ENCODE measurements at places on chromosomes 3 and 15.

DNA sequence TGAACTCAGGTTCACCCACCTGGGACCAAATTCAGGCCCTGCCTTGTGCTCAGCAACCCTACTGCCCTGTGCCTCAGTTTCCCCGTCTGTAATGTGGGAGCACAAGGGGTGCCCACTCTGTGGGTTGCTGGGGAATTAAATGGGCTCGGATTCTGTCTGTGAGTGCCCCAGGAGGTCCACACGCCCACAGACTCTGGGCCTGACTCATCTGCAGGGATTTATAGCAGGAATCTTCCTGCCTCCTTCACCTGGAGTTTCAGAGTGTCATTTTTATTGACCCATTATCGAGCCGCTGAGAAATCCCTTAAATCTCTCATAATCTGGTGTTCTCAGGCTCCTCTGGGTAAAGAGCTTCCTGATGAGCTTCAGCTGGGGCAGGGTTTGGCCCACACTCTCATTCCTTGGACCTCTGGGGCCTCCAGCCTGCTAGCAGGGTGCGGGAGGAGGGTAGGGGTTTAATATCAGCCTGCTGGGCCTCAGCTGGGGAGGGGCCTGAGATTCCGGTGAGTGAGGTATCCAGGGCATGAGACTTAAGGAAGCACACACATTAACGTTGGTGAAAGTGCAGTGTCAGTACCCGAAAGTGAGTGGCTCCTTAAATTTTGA is 16.4 kb downstream of the C3orf18 start:
- no peak for DNase-seq

GRCh38 chr3:183163563-183163962 is 1.0 kb upstream of the LAMP3 start:
- no peak for DNase-seq

DNA sequence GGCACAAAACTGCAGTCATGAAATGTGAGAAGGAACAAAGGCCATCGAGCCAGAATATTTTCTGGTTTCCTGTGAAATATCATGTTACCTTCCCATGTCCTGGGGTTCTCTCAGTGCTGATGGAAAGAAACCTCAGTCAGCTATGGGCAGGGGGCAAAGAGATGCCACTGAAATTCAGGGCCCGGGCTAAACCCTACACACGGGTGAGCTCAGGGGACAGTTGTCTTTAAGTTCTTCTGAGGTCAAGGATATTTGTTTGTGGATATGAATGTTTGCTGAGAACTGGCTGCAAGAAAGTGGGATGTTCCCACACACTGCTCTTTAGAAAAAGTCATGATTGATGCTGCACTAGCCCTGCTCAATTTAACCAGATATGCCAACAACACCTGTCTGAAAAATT is 187.2 kb downstream of the MEX3B start:
- no peak for DNase-seq

GRCh38 chr3:172630316-172630715 is 80.6 kb downstream of the NCEH1 start:
- DNase-seq: peak; percentile 53

DNA sequence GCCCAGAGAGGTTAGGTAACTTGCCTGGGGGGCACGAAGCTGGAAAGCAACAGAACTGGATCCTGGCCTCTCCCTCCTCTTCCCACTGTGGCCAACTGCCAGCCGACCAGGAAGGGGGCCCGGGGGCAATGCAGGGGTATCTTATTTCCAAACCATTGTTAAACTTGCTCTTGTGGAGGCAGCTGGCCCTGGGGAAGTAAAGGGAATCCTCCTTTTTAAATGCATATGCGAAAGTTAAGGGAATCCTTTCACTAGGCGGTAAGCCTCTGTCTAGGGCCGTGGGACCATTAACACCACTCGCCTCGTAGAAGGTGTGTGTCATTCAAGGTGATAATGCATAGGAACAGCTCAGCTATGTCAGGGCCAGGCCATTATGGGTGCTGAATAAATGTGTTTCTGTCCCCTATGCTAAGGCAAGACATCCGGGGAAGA is 68.6 kb downstream of the ST6GAL1 start:
- DNase-seq: no peak

- no peak for DNase-seq
Observed at GRCh38 chr15:59259137-59259943, 52.7 kb downstream of the LDHAL6B start.

GRCh38 chr3:143775459-143775858 is 72.8 kb downstream of the SLC9A9 start:
- peak; percentile 85 for DNase-seq

GRCh38 chr3:69696367-69696766 is 42.9 kb upstream of the MITF start:
- no peak for DNase-seq

GRCh38 chr15:64246364-64247189 is 83.8 kb upstream of the PPIB start:
- DNase-seq: peak; percentile 21

DNA sequence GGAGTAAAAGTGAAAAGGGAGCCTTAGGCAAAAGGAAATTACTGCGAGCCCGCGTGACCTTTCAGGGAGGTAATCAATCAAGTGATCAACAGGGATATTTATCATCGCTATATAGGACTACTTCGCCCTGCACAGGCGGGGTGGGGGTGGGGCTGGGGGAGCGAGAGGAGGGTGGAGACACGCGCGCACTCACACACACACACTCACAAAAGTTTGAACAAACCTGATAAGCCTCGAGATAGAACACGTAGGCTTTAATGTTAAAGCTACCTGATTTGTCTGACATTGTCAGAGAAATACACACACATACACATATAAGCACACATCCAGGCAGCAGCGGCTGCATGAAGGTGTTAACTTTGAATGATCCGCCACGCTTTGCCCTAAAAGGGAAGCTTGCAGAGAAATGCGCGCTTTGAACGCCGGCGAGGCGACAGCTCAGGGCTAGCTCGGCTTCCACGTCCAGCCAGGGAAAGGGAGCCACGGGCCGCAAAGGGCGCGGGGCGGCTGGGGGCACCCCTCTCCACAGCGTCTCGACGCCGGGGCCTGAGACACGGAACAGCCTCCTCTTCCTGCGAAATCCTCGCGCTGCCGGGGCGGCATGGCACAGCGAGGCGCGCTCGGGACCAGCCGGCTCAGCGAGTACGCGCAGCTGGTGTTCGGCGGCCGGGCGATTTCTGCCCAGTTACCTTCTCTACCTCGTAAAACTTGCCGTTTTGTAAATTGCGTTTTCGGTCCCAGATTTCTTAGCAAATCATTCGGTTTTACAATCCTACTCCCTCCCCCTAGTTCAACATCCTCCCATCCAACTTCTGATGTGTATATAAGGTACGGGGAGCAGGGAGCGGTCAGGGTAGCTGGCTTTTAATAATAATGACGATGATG is 4.8 kb upstream of the MECOM start:
- no peak for DNase-seq

DNA sequence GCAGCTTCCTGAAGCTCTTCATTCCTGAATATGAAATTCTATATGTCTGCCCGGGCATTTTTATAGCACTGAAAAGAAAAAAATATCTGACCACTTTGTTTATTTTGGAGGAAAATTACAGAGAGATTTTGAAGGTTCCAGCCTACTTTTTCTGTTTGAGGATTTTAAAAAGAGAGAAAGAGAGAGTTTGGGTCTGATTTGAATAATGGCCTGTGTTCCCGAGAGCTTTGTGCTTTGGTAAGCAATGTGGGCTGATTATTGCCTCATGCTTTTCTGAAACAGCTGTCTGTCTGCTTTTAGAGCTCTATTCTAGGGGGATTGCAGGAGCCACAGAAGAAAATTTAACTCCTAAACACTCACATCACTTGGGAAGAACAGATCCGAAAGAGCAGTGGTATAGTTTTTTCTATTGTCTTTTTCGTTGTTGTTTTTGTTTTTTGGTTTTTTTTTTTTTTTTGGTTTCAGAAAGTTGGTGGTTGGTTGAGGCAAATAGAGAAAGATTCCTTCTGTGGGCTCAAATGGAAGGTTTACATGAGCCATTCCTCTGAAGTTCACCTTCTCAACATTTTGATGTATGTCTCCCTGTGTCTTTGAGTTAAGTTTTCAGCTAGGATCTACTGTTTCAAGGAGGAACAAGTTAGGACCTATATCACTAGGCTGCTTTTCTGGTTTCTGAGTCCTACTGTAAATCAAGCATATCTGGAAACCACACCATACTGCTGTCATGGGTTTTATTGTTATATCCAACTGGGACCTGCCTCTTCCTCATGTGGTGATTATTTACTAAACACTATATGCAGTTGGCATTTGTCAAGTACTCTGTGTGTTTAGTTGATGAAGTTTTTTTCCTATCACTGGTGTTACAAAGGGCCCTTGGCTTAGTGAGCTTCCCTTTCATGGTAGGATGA is 178.9 kb downstream of the KCNMB2 start:
- no peak for DNase-seq

GRCh38 chr15:78162038-78162437 is 12.9 kb downstream of the IDH3A start:
- no peak for DNase-seq

GRCh38 chr15:71290881-71291635 is 175.8 kb downstream of the THSD4 start:
- no peak for DNase-seq

DNA sequence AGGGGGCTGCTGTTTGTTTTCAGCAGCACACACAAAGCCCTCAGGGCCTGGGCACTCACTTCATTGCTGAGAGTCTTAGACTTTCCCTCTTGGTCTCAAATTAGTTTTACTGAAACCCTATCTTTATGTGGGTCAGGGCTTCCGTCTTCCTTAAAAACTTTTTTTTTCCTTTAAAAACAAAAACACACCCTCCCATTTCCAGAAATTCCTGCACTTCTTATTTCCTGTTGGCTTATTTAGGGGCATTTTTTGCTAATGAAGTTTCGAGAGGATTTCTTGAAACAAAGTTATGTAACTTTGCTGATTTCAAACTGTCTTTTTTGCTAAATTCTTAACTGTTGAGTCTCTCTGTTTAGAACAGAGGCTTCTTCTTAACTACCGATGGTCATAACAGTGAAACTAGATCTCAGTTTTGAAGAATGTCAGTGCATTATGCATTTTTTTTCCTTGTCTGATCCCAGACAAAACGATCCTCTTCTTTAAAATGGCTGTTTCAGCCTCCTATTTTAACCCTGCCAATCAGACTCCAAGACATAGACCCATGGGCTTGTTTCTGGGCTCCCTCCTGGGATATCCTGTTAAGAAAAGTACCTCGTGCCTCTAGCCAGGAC is 23.3 kb downstream of the ANAPC13 start:
- no peak for DNase-seq

DNA sequence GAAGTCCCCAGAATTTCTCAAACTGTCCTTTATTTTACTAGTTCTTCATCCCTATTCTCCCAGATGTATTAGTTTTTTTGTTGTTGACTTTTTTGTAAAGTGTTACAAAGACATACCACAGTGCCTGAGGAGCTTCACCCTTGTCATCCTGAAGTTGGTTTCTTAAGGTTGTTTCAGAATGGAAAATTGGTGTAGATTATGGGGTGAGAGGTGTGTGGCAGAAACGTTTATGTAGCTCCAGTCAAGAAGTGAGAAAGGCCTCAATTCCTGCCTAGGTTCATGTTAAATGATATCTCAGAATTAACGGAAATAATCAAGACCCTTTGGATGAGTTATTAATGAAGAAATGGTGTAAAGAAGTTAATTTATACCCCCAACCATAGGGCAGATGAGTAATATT is 6.8 kb downstream of the EDEM1 start:
- DNase-seq: no peak

DNA sequence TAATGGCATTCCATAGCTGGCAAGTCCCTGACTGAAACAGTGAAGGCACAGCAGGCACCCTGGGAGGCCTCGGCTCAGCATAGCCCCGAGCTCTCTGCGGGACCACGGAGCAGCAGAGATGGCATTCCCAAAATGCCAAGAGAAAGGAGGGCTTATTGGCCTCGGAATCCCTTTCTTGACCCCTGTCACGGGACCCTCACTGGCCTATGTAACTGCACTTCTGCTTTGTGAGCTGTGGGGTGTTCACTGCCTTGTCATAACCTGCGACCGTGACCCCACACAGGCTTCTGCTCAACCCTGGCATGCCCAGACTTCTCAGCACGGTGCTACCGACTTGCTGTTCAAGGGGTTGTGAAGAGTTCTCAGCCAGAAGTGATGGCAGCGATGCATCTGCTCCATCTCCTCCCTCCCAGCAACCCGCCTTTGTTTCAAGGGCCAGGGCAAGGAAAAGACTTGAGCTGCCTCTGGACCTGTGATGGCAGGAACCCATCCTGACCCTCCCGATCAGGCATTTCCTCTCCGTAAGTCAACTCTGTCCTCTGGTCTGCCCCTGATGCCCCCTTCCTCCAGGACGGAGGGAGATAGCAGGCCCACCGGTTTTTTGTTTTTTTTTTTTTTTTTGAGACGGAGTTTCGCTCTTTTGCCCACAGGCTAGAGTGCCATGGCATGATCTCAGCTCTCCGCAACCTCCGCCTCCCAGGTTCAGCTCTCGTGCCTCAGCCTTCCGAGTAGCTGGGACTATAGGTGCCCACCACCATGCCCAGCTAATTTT is 30.5 kb downstream of the EHD4 start:
- DNase-seq: no peak

DNA sequence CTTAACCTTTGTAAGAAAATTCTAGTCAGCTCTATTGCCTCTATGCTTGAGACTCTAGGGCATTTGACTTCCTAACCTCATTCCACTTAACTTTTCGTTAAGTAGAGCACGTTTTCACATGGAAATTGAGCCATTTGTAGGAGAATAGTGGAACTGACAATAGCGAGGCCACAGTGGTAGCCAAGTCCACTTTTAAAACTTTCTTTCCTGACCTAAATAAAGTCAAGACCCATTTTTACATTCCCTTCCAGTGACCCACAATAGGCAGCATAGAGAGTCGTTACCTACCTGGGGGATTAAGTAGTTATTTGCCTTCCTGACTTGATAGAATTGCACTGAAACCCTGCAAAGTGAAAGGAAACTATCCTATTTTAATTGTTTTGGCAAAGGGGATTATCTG is 386.0 kb upstream of the NECTIN3 start:
- DNase-seq: no peak

DNA sequence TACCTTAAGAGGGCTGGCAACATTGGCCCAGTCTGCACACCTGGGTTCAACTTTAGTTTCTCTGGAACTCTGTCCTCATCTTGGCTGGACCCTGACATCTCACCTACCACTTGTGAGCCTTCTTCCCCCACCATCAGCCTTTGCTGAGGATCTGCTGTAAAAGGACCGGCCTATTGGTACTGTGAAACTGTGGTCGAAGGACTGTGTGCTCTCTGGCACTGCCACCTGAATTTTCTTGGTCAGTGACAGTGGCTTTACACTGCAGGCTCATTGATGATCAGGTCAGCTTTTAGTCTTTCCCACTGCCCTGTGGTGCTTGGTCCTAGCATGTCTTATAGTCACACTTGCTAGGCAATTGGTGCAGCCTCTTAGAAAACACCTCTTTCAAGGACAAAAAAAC is 86.9 kb downstream of the PEX5L start:
- no peak for DNase-seq

- no peak for DNase-seq
Observed at GRCh38 chr15:81308260-81308659, 15.7 kb downstream of the STARD5 start.
